ENCODE measurements at places on chromosomes 5 and 9. TPM values are rescaled to one million over a fixed set of nuclear protein-coding genes. Genes with fewer than 3 reads are reported as not detected.
A peak's percentile ranks its signal among the peaks of the same experiment; 100 is the strongest.

DNA sequence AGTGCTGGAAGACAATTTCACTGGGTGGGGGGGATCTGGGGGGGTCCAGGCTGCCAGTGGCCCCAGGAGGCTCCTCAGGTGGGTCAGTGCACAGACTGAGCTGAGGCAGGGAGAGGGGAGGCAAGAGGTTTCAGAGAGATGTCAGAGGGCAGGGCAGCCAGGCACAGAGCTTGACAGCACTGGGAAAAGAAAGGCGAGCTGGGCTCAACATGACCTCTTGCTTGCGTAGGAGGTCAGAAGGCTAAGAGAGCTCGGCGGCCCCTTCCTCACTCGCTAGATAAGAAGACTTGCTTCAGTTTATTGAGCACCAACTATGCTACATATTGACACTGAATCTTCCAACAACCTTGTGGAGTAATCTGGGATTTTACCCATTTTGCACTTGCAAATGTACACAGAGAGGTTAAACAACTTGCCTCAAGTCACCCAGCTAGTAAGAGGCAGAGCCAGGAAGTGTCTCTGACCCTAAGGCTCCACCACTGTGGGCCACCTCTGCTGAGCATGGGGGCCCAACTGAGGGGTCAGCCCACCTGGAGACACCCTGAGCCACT is 3.5 kb downstream of the PDLIM7 start:
- H3K4me3 ChIP-seq = no peak overlapping the region
- H3K27ac ChIP-seq = no peak overlapping the region
- DNase-seq = no peak

- no peaks in the 10 kb centered on the region for H3K36me3 ChIP-seq
- no peak overlapping the region for H3K27ac ChIP-seq
- no peaks in the 10 kb centered on the region for H3K27me3 ChIP-seq
- no peak overlapping the region for H3K4me3 ChIP-seq
- no peak for DNase-seq
Measured at GRCh38 chr9:108831496-108832178, 24.1 kb downstream of the ACTL7B start.

The MLANA gene
- not detected for total RNA-seq

DNA sequence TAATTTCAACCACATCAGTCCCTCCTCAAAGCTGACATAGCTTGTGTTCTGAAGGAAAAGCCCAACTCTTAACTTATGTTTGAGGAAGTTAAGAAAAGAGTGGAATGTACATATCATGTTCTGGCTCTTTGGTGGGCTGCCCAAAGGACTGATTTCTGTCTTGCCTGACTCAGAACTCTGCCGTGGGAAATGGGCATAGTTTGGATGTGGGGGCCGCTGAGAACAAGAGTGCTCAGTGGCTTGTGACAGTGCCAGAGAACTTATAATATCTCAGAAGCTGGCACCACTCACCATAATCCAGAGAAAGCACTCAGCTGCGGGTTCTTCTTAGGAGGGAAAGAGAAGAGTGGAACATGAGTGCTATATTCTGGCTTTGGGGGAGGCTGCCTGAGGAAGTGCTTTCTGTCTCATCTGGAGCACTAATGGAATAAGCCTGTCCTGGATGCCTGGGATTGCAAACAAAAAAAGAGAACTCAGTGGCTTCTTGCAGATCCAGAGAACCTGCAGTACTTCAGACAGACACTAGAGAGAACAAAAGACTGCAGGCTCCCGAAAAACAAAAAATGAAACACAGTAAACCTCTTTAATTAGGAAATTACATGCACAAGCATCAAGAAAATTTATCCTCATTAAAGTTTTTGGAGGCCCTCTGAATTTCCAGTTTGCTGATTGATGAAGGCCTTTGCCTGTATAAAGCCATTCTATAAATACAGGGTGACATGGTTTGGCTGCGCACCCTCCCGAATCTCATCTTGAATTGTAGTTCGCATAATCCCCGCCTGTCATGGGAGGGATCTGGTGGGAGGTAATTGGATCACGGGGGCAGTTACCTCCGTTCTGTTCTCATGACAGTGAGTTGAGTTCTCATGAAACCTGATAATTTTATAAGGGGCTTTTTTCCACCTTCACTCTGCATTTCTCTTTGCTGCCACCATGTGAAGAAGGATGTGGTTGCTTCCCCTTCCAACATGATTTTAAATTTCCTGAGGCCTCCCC is 207.0 kb downstream of the DMAC1 start:
- no peaks in the 10 kb centered on the region for H3K4me1 ChIP-seq
- no peak for DNase-seq
- no peaks in the 10 kb centered on the region for H3K36me3 ChIP-seq
- H3K4me3 ChIP-seq = no peak overlapping the region
- no peak overlapping the region for H3K27ac ChIP-seq

GRCh38 chr9:76510041-76510440 is 51.1 kb downstream of the GCNT1 start:
- DNase-seq = no peak
- H3K27ac ChIP-seq = no peak overlapping the region
- no peaks in the 10 kb centered on the region for H3K36me3 ChIP-seq
- no peaks in the 10 kb centered on the region for H3K4me1 ChIP-seq
- H3K4me3 ChIP-seq = no peak overlapping the region

The PCDHGB3 gene
- total RNA-seq = not detected

The SYK gene
- 75.5 TPM for total RNA-seq

GRCh38 chr5:111582993-111583601 is 70.8 kb upstream of the STARD4 start:
- no peak overlapping the region for H3K4me3 ChIP-seq
- no peak for DNase-seq
- peaks cover 12% of the 10 kb centered on the region for H3K4me1 ChIP-seq
- H3K27me3 ChIP-seq = no peaks in the 10 kb centered on the region

- H3K27ac ChIP-seq = no peak overlapping the region
- no peaks in the 10 kb centered on the region for H3K36me3 ChIP-seq
- no peaks in the 10 kb centered on the region for H3K27me3 ChIP-seq
- no peak for DNase-seq
- H3K4me3 ChIP-seq = no peak overlapping the region
Measured at GRCh38 chr9:126309427-126310189, 17.0 kb upstream of the MVB12B start.

The SHOC1 gene
- not detected for total RNA-seq

GRCh38 chr5:158812408-158812807 is 287.3 kb downstream of the EBF1 start:
- no peaks in the 10 kb centered on the region for H3K36me3 ChIP-seq
- H3K27ac ChIP-seq = peak overlapping the region; percentile 39
- no peak for DNase-seq

GRCh38 chr9:15104826-15105420 is 194.7 kb upstream of the FREM1 start:
- no peaks in the 10 kb centered on the region for H3K27me3 ChIP-seq
- no peak overlapping the region for H3K27ac ChIP-seq
- H3K36me3 ChIP-seq = no peaks in the 10 kb centered on the region
- H3K4me3 ChIP-seq = no peak overlapping the region

GRCh38 chr5:34494111-34494755 is 161.9 kb upstream of the RAI14 start:
- no peaks in the 10 kb centered on the region for H3K27me3 ChIP-seq
- H3K4me1 ChIP-seq = peaks cover 57% of the 10 kb centered on the region
- H3K27ac ChIP-seq = peak overlapping the region; percentile 44
- H3K4me3 ChIP-seq = no peak overlapping the region
- no peak for DNase-seq

DNA sequence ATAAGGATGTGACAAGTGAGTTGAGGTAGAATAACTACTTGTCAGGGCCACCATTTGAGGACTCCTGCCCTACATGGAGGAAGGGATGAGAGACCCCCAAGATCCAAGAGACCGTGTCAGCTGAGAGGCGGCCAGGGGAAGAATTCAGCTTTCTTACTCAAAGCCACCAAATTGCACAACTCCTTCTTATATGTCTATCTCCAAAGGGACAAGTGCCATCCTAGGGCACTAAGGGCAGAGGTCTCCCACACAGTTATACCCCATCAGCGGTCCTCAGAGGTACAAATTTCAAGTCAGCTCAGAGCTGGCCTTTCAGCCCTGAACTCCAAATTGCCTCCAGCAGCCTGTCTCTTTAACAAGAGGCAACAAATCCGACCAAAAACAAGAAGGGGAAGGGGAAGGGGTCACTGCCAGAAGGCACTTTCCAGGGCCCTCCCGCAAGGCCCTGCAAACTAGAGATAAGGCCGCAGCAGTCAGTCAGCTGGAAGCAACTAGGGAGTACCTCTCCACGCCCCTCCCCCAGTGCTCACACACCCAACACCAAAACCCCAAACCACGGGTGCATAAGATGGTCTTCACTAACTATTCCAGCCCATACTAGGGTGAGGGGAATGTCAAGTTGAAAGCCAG is 6.1 kb upstream of the STOML2 start:
- H3K4me1 ChIP-seq = peaks cover 32% of the 10 kb centered on the region
- peaks cover 39% of the 10 kb centered on the region for H3K36me3 ChIP-seq
- DNase-seq = no peak
- no peak overlapping the region for H3K4me3 ChIP-seq
- no peaks in the 10 kb centered on the region for H3K27me3 ChIP-seq
- no peak overlapping the region for H3K27ac ChIP-seq

DNA sequence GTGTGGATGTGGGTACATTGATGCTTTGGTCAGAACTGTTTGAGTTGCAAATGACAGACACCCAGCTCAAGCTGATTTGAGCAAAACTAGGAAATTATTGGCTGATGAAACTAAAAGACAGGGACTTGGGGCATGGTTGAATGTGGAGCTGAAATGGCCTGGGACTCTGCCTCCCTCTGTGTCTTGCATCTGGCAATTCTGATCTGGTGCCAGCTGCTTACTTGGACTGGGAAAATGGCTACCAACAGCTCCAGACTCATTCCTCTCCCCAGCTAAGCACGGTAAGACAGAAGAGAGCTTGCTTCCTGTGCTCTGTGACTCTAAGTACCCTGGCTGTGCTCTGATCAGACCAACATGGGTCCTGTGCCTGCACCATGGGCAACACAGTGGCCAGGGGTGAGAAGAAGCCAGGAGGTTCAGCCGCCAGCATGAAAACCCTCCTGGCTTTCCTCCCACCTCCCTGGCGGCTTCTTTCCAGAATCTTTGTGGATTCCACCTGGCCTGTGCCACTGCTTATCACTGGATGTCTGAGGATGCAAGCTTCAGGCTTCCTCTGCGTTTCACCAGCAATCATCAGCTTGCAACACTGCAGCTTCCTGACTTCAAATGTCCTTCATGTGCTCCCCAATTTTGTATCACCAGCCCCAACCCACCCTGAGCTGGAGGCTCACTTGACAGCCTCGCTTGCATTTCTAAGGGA is 44.1 kb downstream of the C5orf15 start:
- H3K27me3 ChIP-seq = no peaks in the 10 kb centered on the region
- DNase-seq = no peak
- no peak overlapping the region for H3K4me3 ChIP-seq
- peaks cover 9% of the 10 kb centered on the region for H3K4me1 ChIP-seq
- H3K36me3 ChIP-seq = no peaks in the 10 kb centered on the region

The TMED9 gene
- 91.2 TPM for total RNA-seq

- H3K27me3 ChIP-seq = no peaks in the 10 kb centered on the region
- no peaks in the 10 kb centered on the region for H3K4me1 ChIP-seq
- no peak overlapping the region for H3K4me3 ChIP-seq
- no peaks in the 10 kb centered on the region for H3K36me3 ChIP-seq
- H3K27ac ChIP-seq = no peak overlapping the region
Measured at GRCh38 chr5:114418176-114419066, 56.6 kb downstream of the KCNN2 start.

The GPR150 gene
- 0.63 TPM for total RNA-seq

- no peaks in the 10 kb centered on the region for H3K4me1 ChIP-seq
- H3K27me3 ChIP-seq = no peaks in the 10 kb centered on the region
- no peak for DNase-seq
- H3K27ac ChIP-seq = no peak overlapping the region
Measured at GRCh38 chr5:119417891-119418605, 34.2 kb upstream of the HSD17B4 start.

DNA sequence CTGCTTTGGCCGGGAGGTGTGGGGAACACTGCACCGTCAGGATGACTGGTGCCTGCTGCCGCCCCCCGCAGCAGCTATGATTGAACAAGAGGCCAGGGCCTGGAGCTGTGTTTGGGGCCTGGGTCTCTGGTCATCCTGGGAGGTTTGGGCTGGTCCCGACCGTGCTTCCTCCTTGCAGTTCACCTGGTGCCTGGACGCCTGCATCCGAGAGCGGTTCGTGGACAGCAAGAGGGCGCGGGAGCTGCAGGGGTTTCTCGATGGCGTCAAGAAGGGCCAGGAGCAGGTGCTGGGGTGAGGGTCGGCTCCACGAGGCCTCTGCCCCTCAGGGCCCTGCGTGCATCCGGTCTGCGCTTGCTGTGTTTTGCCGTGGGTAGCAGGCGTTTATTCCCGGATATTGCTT is 8.9 kb downstream of the NELFB start:
- H3K36me3 ChIP-seq = peaks cover 33% of the 10 kb centered on the region
- H3K4me1 ChIP-seq = peaks cover 4% of the 10 kb centered on the region
- H3K4me3 ChIP-seq = no peak overlapping the region

DNA sequence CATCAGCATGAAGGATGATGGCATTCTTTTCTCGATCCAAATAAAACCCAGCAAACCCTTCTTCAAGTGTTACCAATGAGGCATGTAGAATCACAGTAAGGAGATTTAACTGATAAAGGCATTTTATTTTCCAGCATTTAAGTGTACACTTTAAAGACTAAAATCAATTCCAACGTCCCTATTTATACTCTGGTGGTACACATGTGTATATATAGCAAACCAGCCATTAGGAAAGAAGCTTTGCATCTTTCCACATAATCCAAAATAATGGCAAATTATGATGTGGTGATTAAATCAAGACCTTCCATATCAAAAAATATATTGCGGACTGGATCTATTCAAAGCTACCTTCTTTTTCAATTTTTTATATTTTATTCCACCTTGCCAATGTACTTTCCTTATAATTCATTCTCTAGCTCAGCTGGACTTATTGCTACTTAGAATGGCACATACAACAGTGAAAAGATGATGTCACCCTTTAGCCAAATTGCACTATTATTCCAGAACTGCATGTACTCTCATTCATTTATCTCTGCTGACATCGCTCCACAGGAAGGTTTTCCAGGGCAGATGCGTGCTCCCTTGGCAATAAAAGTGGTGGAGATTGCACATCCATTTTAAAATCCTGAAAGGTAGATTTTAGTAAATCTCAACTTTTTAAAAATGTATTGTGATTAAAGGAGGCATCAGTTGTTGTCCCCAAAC is 63.3 kb upstream of the SLC30A5 start:
- no peak overlapping the region for H3K4me3 ChIP-seq
- no peaks in the 10 kb centered on the region for H3K4me1 ChIP-seq
- no peak overlapping the region for H3K27ac ChIP-seq
- H3K27me3 ChIP-seq = no peaks in the 10 kb centered on the region
- H3K36me3 ChIP-seq = no peaks in the 10 kb centered on the region

All from natural killer cell (primary cell).